ENCODE measurements at places on chromosomes 2 and 18.

DNA sequence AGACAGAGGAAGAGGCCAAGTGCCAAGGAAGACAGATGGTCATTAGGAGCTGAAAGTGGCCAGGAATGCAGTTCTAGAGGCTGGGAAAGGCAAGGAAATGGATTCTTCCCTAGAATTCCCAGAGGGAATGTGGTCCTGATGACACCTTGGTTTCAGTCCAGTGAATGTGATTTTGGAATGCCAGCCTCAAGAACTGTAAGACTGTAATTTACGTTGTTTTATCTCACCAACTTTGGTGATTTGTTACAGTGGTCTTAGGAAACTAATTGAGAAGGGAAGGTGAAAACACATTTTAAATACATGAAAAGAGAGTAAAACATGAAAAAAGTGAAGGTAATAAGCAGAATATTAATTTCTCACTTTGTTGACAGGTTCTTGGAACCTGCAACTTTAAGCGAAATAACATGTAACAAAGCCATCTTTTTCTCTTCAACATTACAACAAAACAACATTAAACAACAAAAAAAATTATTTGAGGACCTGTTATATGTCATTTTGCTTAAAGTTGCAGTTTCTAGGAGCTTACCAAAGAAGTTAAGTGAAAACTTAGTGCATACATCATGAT is 370.2 kb downstream of the METTL4 start:
- DNase-seq, result no peak

DNA sequence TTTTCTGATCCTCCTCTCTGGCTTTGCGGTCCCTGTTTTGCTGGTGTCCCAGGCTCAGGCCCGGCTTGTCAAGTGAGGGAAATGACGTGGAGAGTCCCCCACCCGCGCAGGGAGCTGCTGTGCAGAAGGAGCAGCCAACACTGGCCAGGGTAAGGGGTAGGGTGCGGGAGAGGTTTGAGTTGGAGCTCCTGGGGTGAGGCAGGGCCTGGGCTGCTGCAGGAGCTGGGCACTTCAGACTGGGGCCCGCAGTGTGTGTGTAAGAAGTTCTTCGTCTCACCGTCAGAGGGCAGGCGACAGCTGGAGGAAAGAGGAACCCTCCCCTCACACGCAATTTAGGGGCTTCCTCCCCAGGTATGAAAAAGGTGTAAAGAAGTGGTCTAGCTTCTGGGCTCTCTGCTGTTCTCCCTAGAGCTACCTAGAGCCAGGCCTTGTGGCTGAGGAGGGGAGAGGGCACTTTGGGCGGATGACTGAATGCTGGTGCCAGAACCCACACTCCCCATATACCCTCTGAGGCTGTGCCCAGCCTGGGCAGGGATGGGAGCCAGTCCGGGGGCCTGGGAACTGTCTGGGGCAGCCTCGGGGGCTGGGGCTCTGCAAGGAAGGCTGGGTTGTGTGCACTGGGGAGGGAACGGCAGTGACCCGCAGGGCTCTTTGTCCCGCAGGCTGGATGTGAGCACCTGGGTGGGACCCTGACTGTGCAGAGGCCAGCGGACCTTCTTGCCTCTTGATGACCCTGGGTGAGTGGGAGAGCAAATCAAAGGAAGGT is 11.8 kb downstream of the CELF4 start:
- no peak for DNase-seq

GRCh38 chr2:190947711-190948251 is 66.2 kb downstream of the STAT1 start:
- no peak for DNase-seq

GRCh38 chr18:50527636-50528307 is 32.1 kb upstream of the MAPK4 start:
- DNase-seq, result no peak

DNA sequence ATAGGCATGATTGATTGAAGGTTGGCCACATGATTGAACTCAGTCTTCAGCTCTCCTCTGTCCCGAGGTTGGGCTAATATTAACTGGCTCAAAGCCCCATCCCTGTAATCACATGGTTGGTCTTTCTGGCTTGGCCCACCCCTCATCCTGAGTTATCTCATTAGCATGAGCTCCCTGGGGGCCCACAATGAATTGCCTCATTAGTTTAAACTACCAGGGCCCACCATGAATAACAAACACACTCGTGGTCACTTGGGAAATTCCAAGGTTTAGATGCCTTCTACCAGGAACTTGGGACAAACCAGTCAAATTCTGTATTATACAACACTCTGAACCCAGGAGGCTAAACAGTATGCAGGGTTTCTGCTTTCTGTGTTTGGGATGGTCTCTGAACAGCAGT is 121.7 kb upstream of the B3GNT2 start:
- no peak for DNase-seq

GRCh38 chr2:119731983-119732382 is 27.7 kb upstream of the PTPN4 start:
- no peak for DNase-seq

- peak; percentile 73 for DNase-seq
Measured at GRCh38 chr2:120312860-120313694, 32.9 kb upstream of the INHBB start.
